Activated CD8-positive, alpha-beta T cell treated with anti-CD3 and anti-CD28 coated beads, Interleukin-2, amount 10 ng/mL, durations not matched to agents 7 days and 5 days (primary cell): ENCODE measurements at places on chromosomes 4 and X. TPM values are rescaled to one million over a fixed set of nuclear protein-coding genes. Genes with fewer than 3 reads are reported as not detected.

DNA sequence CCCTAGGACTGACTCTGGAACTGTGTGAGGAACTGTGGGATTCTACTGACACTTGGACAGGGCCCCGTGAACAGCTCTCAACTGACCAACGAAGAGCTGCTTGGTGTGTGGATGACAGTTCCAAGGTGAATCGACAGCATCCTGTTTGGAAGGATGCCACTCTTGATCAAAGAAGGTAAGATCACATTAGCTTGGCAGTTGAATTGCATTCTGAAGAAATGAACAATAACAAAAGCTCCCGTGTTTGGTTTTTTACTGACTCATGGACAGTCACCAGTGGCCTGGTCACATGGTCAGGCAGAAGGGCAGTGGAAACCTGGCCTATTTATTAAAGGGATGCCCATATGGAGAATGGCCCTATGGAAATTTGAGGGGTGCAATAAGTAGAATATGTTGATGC is 33.1 kb upstream of the GPR34 start:
- no peak for DNase-seq

DNA sequence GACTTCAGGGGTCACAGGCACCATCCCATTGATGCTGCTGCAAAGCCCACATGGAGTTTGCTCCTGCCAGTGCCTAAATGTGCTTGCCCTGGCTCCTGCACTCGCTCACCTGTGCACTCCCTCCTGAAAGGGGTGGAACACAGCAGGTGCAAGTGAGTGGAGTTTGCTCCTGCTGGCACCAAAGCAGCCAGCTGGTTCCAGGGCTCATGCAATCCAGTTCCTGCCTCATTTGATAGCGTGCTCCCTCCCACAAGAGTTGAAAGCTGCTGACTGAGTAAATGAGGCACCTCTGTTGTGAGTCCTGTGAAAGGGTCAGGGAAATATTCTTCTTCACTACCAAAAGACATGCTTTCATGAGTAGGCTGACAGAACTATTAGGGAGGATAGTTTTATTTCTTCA is 30.5 kb downstream of the CXCL8 start:
- DNase-seq = no peak

DNA sequence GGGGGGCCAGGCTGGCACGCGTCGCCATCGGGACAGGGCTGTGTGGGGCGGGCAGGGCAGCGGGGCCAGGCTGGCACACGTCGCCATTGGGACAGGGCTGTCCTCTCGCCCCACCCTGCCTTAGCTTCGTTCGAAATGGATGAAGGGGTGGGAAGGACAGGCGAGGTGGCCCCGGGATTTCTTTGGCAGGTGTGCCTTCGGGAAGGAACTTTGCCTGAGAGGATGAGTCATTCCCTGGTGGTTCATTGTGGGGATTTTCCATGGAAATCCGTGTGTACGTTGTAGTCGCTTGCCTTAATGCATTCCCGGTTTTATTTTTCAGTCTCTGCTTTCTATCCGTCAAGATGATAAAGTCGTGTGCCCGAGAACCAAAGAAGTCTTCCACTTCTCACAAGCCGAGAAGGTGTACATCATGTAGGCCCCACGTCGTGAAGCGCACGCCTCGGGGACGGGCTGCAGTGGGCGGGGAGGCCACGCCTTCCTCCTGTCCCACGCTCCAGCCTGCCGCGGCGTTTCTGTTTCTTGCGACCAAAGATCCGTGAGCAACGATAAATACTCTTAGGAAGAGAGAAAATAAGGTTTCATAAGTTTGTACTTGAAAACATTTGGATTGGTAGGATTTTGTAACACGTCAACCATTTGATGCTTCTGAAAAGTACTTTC is 8.1 kb upstream of the UVSSA start:
- no peak for DNase-seq

DNA sequence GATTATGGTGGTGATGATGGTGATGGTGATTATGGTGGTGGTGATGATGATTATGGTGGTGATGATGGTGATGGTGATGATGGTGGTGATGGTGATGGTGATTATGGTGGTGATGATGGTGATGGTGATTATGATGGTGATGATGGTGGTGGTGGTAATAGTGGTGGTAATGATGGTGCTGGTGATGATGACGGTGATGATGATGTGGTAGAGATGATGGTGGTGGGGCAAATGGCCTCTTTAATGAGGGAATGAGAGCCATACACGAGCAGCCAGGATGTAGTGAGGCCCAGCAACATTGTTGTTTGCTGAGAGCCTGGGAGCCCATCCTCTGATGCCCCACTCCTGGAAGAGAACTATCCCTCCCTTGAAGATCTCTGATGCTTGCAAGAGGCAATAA is 29.0 kb downstream of the HMX1 start:
- DNase-seq = no peak

GRCh38 chrX:97860226-97860625 is 976.5 kb downstream of the RPA4 start:
- DNase-seq = no peak

DNA sequence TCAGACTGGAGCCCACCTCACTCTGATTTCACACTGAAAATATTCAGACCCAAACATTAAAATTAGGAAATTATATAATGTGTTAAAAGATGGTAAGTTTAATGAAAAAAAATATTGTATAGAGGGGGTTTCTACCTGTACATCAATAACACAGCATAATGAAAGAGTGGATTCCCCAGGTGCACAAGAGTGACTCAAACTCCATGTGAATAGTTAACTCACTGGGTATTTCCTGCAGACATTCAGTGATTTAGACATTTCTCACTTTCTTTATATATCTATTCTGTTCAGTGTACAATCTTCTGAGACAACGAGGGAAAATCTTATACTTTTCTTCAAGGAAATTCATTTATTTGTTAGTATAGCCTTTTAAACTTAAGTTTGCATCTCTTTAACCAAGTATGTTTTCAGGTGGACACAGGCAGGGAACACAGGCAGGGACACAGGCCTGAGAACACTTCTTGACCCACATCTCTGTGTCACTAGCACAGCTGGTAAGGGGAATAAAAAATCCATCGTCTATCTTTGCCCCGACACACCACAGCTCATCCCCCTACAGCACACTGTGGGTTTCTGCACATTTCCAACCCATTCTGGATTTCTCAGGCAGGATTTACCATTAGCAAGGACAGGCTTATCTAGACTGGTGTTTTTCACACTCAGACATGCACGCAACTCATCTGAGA is 525.5 kb upstream of the BOD1L1 start:
- no peak for DNase-seq

DNA sequence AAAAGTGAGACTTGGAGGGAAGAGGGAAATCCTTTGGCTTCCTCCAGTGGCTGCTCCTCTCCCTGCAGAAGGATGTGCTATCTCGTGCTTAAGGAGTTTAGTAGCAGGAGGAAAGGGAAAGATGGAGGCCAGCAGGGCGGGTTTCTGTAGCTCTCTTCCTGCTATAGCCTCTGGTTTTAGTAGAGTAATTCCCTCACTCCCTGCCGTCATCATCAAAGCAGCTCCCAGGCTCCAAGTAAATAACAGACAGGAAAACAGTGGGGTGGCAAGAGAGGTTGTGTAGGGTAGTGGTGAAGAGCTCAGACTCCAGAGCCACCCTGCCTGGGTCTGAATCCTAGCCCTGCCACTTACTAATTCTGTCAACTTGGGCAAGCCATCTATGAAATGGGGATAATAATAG is 81.5 kb upstream of the CITED1 start:
- no peak for DNase-seq

DNA sequence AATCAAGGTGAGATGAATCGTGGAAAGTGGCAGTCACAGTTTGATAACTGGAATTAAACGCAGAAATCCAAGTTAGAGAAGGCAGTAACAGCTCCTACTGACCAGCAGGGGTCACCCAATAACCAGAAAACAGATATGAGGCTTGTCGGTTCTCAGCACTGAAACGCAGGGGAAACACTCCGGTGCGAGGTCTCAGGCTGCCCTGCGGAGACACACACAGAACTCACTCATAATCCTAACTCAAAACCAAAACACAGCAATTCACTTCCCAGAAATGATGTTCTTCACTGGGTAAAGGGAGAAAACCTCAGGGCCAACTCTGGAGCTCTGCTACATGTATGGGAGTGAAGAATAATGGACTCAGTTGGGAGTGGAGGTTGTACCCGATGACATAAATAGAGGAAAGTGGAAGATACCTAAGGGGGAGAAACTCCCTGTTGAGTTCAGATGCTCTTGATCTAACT is 384.4 kb downstream of the RAPGEF2 start:
- peak; percentile 47 for DNase-seq

DNA sequence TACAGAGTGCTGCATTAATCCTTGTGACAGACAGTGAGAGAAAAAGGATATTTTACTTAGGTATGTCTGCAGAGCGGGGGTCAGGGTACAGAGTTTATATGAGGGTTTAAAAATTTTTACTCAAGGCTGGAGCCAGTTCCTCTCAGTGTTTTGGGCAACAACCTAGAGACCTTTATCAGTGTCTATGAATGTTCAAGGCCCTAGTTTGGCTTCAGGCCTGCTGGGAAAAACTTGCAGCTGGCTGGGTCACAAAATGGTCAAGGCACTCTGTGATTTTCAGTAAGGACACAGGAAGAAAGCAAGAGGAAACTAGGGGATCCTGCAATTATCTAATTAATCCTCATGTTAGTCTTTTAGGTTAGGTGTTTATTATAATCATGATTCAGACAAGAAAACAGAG is 10.8 kb upstream of the C4orf54 start:
- DNase-seq = no peak

DNA sequence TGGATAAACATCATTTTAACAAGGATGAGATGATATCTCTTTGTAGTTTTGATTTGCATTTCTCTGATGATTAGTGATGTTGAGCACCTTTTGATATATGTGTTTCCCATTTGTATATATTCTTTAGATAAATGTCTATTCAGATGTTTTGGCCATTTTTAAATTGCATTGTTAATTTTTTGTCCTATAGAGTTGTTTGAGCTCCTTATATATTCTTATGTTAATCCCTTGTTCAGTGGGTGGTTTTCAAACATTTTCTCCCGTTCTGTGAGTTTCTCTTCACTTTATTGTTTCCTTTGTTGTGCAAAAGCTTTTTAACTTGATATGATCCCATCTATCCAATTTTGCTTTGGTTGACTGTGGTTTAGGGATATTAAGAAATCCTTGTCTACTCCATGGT is 606.0 kb downstream of the CCSER1 start:
- no peak for DNase-seq

- DNase-seq = peak; percentile 39
Observed at GRCh38 chrX:115642895-115643530, 82.0 kb downstream of the PLS3 start.

DNA sequence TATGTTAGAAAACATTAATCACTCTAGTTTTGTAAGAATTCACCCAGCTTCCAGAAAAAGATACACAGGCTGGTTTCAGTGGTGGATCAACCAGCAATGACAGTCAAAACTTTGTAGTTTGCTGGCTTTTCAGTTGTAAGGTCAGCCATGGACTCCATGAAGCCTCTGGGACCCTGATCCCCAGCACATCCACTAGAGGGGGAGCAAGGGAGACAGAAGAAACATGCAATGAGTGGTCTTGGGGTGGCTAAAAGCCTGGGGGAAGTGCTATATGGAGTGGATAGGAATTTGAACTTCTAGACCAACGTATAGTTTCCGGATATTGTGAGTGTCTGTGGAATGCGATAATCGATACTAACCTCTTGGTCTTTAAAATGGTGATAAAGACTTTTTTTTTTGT is 72.7 kb downstream of the AFF2 start:
- DNase-seq = no peak

DNA sequence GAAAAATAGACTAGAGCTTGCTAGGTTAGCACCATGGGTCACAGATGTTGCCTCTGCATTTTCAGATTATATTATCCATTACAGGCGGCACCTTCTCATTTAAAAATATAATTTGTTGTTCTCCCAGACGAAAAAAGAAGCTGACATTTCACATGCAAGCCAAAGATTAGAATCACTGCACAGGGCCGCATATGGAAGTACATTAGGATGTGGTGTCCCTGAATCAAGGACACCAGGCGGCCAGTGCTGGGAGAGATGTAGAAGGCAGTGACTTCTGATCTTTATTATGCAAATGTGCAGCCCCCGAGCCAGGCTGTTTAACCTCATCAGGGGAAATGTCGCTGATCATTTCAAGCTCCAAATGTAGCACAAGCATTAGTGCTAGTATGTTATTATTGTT is 22.8 kb downstream of the REELD1 start:
- no peak for DNase-seq

DNA sequence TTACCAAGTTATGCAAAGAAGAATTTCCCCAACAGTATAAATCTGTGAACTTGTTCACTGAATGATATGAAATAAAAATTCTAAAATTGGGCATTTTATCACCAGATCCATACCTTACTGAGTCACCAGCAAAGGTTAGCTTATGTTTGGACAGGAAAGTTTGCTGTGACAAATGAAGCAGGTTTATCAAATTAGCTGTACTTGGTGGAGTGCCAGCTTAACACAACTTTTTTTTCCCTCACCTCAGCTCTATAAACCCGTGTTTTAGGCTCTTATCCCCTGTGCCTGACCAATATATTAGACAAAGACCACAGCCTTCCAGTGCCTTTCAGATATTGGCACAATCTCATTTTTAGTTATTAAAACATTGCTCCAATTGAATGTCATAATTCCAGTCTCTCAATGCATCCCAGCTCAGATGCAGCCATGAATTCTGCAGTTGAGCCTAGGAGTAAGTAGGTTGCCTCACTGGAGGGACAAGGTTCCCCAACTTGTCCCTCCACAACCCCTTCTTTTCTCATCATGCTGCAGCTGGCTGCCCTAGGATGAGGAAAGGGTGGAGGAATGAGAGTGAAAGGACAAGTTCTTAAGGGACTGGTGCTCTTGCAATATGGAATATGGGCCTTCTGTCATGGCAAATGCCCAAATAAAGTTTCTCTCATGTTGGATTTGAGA is 27.0 kb upstream of the PDGFC start:
- DNase-seq = no peak

- DNase-seq = no peak
Observed at GRCh38 chr4:60683973-60684372, 516.2 kb upstream of the ADGRL3 start.

GRCh38 chr4:167715176-167715575 is 377.2 kb upstream of the ANXA10 start:
- DNase-seq = no peak

DNA sequence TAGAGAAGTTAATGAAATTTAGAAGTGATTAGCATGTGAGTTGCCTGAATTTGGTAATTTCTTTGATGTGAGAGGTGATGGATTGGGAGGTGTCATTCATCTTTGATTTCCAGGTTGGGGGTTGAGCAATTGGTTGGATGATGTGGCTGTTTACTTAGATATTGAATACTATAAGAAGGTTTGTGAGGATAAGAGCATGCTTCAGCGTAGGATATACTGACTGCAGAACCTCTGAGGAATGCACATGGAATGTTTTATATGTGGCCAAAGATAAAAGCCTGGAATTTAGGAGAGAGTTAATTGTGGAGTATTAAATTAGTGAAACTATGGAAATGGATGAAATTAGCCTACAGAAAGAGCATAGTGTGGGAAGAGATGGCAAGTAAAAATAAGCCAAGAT is 165.4 kb upstream of the MAD2L1 start:
- DNase-seq = no peak

- DNase-seq = no peak
Observed at GRCh38 chr4:182616476-182616875, 300.7 kb downstream of the DCTD start.

COL4A6 gene
- not detected for total RNA-seq

CXCL11 gene
- not detected for total RNA-seq

SYP gene
- 1.1 TPM for total RNA-seq

MCF2 gene
- total RNA-seq = 0.32 TPM

MAGEA1 gene
- not detected for total RNA-seq
